ENCODE measurements at places on chromosomes 2 and 18.

- DNase-seq, result no peak
These were observed 22.9 kb upstream of the GPR55 start for GRCh38 chr2:230947908-230948365.

GRCh38 chr2:58871469-58872142, 630.5 kb upstream of the FANCL start:
- DNase-seq, result no peak

- DNase-seq, result no peak
These were observed 2.6 kb downstream of the PMAIP1 start for GRCh38 chr18:59902131-59902992.

- no peak for DNase-seq
These were observed 160.8 kb upstream of the KYNU start for GRCh38 chr2:142716463-142717242.

DNA sequence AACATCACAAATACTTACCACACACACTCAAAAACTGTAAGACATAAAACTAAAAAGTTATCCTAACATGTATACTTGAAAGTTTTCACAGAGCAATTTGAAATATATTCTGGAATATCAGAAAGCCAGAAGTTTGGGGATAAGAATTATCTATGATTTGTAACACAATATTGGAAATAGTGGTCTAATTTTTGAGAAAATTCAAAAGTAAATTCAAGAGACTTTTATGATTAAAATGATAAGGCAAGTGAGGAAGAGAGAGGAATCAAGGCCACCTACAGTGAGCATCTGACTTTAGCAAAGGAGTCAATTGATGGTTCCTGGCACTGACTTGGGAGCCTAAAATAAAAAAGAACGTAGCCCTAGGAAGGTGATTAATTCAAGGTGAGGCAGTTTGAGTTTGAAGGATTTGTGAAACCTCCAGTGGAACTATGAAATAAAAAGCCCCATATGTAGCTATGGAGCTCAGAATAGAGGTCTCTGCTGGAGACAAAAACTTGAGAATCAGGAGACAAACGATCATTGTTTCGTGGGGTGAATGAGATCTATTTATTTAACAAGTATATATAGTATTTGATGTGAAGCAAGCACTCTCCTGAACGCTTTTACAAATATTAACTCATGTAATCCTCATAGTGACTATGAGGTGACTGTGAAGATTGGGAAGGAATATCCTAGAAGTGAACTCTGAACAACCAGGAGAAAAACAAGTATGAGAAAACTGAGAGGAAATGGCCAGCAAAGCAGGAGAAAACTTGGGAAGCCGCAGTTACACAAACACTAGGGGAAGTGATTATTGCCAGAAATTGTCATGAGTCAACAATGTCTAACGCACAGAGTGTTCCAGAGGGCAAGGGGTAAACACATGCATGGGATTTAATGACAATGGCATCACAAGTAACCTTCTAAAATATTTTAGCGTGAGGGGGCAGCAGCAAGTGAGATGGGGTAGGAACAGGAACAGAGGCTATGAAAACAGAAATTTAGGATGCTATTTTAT, 12.8 kb downstream of the TFPI start:
- no peak for DNase-seq

- DNase-seq, result no peak
These were observed 437.6 kb downstream of the ZNF804A start for GRCh38 chr2:185035906-185036305.

DNA sequence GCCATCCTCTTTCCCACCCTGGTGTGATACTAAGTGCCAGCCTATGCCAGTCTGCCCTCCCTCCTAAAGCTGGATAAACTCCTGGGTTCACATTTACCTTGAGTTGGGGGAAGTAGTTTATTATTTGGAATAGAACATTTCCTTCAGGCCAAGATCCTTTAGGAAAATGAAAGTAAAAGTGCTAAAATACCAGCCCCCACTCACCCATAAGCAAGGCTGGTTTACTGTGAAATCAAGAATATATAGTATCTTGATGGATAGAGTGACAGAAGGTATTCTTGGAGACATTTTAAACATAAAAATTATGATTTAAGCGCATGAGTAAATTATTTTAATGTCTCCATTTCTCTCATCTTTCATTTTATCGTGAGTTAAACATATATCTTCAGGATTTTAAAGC, 27.1 kb downstream of the ZNF532 start:
- no peak for DNase-seq

DNA sequence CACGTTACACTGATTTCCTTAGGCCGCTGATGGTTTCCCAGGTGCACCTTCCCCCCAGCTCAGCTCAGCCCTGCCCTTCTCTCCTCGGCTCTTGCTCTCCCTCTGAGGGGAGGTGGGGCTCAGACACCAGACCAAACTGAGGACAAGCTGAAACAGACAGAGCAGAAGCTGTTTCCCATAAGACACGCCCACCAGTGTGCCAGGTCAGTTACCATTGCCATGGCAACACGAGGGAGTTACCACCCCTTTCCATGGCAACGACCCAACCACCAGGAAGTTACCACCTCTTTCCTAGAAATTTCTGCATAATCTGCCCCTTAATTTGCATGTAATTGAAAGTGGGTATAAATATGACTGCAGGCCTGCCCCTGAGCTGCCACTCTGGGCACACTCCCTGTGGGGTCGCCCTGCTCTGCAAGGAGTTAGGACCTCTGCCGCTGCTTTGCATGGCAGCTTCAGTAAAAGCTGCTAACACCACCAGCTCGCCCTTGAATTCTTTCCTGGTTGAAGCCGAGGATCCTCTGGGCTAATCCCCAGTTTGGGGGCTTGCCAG, 120.9 kb upstream of the SMIM21 start:
- peak; percentile 61 for DNase-seq

- no peak for DNase-seq
These were observed 243.7 kb downstream of the SMAD2 start for GRCh38 chr18:47686806-47687205.

GRCh38 chr2:108573061-108573460, 38.8 kb downstream of the LIMS1 start:
- DNase-seq, result no peak

DNA sequence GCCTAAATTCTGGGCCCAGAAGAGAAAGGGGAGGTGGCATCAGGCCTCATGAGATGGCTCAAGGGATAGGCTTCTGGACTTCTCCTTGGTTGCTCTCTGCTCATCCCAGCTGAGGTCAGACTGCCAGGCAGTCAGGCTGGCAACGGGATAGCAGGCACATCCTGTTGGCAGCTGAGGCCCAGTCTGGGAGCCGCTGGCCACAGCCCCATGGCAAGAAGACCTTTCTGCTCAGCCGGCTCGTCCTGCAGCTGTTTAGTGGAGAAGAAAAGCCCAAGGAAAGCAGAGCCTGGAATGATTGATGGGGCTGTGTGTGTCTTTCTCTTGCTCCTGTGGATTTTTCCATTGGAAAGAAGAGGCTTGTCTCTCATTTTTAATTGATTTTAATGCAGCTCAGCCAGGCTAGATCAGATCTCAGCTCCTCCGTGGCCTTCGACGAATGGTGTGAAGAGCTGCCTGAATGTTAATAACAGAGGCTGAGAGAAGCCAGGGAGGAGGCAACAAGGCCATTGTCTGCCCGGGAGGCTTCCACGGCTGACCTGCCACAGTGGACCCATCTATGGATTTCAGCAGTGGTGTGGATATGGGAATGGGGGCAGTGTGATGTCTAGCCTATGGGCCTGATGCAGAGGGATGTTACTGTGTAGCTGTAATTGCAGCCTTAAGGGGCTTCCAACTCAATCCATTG, 99.5 kb downstream of the HS1BP3 start:
- DNase-seq, result peak; percentile 40

DNA sequence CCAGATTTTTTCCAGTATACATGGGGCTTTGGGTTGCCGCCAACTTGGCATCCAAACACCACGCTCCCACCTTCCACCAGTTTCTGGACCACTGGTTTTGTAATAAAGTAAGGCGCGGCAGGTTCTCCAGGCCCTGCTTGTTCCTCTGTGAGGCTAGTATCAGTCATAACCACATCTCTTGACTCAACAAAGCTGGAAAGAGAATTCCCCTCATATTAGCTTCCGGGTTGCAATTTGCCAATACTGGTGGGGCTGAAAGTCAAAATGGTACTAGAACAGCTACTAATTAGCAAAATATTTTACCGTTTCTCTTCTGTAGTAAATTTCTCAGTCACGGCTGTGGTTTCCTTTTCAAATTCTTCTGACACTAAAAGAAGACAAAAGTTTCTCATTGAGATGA, 25.0 kb downstream of the TTN start:
- DNase-seq, result no peak

DNA sequence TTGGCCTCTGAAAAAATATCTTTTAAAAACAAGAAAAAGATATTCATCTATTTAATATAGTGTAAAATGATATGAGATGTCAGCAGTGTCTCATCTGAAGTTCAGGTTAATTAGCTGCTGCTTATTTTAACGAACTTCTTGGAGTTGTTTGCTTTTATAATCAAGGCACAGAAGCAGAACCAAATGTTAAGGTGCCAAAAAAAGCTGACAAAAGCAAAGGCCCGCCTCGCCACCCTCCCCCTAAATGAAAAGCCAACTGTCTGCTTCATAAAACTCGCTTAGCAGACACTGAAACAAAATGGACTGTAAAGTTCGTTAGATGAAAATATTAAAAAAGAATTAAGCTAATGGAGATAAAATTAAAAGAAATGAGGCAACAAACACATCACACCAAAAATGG, 562.6 kb downstream of the ZEB2 start:
- no peak for DNase-seq

GRCh38 chr2:162226836-162227235, 16.4 kb downstream of the FAP start:
- no peak for DNase-seq

DNA sequence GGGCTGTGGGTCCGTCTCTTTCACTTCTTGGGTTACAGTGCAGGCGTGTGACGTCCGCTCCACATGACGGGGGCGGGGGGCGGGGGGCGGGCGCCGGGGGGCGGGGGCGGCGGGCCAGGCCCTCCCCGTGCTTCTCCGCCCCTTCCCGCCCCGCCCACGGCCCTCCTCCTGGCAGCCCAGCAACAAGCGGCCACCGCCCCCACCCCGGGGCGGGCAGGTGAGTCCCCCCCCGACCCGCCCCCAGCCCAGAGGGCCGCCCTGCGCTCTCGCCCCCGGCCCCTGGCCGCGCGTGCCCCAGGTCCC, 3.6 kb downstream of the ZNF516 start:
- DNase-seq, result no peak
